ENCODE measurements at places on chromosomes 5 and 9.

DNA sequence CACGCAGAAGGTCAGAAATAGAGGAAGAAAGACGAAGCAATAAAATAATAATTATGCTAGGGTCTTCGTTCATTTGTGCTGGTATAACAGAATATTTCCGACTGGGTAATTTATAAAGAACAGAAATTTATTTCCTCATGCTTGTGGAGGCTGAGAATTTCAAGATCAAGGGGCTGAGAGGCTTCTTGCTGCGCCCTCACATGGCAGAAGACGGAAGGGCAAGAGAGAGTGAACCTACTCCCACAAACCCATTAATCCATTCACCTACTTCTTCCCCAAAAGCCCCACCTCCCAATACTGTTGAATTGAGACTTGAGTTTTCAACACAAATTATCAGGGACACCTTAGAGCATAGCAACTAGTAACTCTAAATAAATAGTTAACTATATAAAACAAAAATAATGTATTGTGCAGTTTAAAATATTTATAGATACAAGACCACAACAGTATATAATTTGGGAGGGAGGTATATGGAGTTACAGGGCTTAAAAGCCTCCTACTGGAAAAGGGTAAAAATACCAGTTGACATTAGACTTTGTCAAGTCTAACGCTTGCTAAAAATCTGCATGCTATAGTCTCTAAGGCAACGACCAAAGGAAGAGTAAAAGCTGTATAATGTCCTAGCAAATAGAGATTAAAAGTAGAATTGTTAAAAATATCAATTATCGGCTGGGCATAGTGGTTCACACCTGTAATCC, 40.3 kb upstream of the NAA35 start:
- no peak for ATAC-seq

- no peak for ATAC-seq
Measured at GRCh38 chr5:143562935-143563334, 159.4 kb upstream of the NR3C1 start.

DNA sequence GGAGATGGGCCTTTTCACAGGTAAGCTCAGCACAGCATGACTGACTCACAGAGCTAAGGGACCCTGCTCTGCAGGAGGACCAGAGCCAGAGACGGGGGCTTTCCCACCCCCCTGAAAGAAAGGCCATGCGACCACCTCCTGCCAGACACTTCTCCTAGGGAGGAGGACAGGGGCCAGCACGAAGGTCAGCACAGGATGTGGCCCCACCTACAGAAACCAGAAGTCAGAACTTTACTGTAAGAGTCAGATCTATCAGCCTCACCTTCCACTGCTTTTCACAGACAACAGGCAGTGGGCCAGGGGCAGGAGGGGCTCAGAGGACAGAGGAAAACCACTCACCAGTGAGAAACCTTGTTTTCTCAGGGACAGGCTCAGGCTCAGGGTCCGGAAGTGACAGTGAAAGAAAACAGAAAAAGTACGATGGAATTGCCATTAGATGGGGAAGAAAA, 37.9 kb downstream of the CCNJL start:
- ATAC-seq, result no peak

DNA sequence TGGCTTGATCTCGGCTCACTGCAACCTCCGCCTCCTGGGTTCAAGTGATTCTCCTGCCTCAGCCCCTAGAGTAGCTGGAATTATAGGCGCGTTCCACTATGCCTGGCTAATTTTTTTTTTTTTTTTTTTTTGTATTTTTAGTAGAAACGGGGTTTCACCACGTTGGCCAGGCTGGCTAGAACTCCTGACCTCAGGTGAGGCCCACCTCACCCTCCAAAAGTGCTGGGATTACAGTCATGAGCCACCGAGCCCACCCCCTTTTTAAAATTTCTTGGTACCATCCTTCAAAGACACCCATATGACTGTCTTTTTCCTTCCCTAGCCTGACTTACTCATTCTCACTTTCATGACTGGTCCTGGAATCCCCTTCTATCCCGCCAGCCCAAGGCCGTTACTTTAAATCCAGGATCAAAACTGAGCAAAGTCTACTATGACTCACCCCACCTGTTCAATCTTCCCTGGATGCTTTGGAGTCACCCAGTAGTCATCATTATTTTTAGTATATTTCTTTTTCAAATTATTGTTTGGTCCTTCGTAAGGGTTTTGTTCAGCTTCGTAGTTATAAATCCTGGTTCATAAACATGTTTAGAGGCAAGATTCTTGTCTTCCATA, 1.2 kb upstream of the TBCA start:
- ATAC-seq, result no peak

- ATAC-seq, result no peak
Measured at GRCh38 chr5:143653766-143654282, 158.1 kb upstream of the HMHB1 start.

DNA sequence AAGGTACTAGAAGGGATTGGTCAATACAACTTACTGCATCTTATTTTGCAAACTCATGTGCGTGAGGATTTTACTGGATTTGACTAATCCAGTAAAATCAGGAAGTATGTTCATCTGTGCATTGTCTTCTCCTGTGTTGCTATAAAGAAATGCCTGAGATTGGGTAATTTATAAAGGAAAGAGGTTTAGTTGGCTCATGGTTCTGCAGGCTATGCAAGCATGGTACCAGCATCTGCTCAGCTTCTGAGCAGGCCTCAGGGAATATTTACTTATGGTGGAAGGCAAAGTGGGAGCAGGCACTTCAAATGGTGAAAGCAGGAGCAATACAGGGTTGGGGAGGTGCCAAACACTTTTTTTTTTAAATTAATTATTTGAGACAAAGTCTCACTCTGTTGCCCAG, 2199.5 kb upstream of the WWC1 start:
- no peak for ATAC-seq

DNA sequence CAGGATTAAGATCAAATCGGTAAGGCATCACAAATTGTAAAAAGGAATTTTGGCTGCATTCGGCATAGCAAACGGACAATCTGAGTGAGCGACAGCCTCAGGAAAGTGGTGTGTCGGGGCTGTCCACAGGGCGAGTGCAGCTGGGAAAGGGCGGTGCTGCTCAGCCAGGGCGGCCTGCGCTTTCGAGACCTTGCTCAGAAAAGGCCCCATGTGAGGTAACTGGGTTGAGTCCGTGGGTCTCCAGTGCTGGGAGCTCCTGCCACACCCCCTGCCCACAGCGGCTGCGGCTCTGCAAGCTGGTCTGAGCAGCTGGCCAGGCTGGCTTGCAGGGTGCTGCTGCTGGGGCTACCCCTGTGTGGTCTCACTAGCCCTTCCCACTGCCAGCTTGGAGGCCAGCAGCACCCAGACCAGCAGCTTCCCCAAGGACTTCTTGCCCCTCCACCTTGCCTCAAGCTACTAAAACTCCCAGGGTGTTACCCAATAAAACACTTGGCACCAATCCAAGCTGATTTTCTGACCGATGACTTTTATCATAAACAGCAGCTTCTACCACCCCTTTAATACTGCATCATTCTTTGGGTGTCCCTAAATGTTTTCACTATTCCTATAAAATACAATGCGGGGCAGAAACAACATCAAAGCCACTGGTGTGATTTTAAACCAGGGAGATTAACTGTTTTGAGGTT, 6.2 kb downstream of the SURF2 start:
- no peak for ATAC-seq

GRCh38 chr9:109010746-109011145, 2.6 kb downstream of the CTNNAL1 start:
- no peak for ATAC-seq

- ATAC-seq, result no peak
Measured at GRCh38 chr5:151614565-151614964, 23.4 kb upstream of the FAT2 start.

DNA sequence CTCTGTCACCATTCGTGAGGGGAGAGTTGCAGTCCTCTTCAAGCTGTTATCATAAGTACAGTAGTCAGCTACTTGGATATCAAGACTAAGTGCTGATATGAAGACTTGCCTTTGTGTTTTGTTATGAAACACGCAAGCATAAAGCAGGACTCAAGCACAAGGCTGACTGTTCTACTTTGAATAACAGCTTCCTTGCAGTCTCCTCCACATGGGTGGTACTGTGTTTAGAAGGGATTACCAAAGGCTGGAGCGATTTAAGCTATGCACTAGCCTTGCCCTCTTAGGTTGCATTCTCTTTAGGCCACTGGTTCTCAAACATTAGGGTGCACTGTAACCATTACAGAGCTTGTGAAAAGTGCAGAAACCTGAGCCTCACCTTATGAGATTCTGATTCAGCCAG, 41.4 kb downstream of the SLC25A51 start:
- no peak for ATAC-seq

GRCh38 chr9:29730163-29730562, 2156.9 kb upstream of the C9orf72 start:
- ATAC-seq, result no peak

- no peak for ATAC-seq
Measured at GRCh38 chr5:55096182-55096581, 6.3 kb upstream of the GZMA start.

DNA sequence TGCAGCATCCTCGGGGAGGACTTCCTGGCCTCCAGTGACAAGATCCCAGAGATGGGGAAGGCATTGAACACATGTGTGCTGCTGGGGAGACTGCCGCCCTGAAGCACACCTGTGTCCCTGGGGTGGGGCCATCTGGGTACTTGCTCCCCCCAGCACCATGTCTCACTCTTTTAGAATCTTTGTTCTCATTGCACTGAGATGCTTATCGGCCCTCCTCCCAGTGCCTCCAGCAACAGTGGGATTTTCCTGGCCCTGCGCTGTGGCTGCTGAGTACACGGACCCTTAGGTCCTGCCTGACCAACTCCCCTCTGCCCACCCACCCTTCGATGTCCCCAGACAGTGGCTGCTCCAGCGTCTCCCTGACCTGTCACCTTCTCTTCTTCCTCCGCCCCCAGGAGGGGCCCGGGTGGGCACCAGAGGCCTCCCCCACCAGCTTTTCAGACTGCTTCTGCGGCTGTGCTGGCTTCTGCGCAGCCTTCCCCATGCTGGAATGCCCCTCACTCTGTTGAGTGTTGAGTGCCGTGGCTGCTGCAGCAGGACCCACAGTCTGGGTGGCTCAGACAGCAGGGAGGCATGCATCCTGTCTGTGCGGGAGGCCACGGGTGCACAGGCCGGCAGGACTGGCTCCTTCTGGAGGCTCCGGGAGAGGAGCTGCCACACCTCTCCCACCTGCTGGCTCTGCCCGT, 145.9 kb upstream of the IRX2 start:
- ATAC-seq, result no peak

DNA sequence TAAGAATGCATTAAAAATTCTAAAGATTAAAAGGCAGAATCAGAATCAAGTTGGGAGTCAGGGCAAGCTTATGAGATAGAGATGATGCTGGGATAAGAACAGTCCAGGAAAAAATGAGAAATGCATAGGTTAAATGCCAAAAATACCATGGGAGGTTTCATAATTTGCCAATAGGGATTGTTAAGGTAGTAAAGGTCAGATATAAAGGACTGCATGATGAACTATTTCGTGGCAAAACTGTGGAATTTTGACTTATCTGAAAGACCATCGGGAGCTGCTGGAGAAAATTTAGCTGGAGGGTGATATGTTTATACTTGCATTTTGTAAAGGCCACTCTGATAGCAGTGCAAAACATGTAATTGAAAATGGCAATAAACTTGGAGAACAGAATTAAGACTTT, 1872.8 kb upstream of the ACO1 start:
- no peak for ATAC-seq

GRCh38 chr5:77030097-77031071, at the start of gene AGGF1:
AGGF1 (plus strand) TSS chr5:77030404; CDS start chr5:77030767, 363 bp downstream.
- peak; percentile 100 for ATAC-seq

GRCh38 chr5:76526950-76527583, 96.1 kb downstream of the F2RL2 start:
- no peak for ATAC-seq

DNA sequence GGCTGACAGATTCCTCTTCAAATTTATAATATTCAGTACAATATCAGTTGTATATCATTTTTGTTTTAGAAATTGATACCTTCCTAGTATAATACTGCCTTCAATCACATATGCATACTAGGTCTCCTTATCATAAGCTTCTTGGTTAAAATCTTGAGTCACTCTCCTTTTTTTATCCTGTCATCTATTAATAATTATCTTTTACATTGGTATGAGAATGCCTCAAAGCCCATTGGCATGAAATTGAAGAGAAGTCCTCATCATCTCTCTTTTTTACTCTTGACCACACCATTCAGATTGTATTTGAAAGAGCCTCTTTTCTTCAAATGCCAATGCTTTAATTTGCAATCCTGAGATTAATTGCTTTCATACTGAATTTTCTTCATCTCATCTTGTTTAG, 810.3 kb downstream of the BRINP1 start:
- no peak for ATAC-seq

DNA sequence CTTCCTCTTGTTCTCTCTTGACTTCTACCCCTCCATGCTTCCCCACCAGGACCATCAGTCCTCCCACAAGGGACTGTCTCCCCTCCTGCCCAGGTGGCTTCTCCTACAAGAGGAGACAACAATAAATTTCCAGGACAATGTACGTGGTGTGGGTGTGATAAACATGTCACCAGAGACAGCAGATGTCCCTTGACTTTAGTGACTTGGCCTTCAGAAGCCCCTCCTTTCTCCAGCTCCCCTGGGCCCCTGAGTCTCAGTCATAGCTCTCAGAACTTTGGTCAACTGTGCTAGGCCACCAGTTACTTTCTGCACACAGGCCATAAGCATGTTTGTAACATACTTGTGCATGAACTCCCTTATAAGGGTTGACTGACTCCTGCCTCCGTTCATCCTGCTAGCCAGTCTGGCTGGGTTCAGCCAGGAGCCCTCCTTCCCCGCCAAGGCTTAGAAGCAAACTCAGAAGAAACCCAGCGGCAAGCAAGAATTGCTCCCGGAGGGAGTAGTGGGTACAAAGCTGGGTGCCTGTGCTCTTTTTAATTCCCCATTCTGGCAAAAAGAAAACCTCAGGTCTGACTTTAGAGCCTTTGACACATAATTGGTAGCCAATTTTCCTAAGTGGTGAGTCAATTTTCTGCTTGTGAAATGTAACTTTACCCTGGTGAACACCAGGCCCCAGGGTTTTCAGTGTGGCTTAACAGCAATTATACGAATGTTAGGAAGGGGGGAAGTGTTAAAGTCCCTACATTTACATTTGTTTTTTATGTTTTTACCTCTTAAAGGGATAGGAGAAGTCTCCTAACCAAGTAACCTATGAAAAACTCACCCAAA, 49.2 kb downstream of the EBF1 start:
- peak; percentile 85 for ATAC-seq

- ATAC-seq, result no peak
Measured at GRCh38 chr5:88214655-88215054, 54.0 kb downstream of the TMEM161B start.

DNA sequence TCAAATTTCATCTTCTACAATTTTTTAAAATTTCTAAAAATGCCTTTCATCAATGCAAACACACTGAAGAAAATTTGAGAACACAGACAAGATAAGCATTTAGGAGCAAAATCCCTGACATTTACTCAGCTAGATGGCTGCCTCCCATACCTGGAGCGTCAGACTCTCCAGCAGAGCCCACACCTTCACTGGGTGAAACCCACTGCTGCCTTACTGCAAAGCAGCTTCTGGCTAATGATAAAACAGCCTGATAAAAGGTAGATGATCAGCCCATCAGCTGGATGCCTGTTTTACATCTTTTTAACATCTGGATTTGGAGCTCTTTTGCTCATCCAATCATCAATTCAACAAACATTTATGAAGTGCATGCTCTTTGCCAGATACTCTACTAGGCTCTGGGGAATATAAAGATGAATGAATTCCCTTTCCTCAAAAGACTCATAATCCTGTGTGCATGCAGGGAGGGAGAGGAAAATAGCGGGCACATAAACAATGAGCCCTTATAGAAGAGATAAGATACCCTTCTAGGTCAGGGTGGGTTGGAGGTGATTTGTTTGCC, 271.2 kb downstream of the SAXO1 start:
- ATAC-seq, result no peak

Data from stimulated activated memory B cell treated with anti-CD40 and anti-IgM and Interleukin-4, amounts not matched to agents 10 μg/mL and 1 μg/mL and 100 μg/mL, for 72 hours (primary cell).